Sigmoid colon (tissue), 7 donors: ENCODE measurements at places on chromosomes 7 and 10. TPM values are rescaled to one million over a fixed set of nuclear protein-coding genes. Genes with fewer than 3 reads are reported as not detected.

GRCh38 chr7:26182283-26182682 lies 18.3 kb downstream of the HNRNPA2B1 start:
- no peak for DNase-seq

- no peak for DNase-seq
Measured at GRCh38 chr7:108403597-108404217, 52.5 kb downstream of the NRCAM start.

Gene LMOD2
- total RNA-seq: not detected

Gene RBM28
- 15.1 TPM for total RNA-seq

Gene SP8
- total RNA-seq: not detected

- DNase-seq: peak; percentile 85
Measured at GRCh38 chr10:102121739-102122372, 1.7 kb upstream of the LDB1 start.

DNA sequence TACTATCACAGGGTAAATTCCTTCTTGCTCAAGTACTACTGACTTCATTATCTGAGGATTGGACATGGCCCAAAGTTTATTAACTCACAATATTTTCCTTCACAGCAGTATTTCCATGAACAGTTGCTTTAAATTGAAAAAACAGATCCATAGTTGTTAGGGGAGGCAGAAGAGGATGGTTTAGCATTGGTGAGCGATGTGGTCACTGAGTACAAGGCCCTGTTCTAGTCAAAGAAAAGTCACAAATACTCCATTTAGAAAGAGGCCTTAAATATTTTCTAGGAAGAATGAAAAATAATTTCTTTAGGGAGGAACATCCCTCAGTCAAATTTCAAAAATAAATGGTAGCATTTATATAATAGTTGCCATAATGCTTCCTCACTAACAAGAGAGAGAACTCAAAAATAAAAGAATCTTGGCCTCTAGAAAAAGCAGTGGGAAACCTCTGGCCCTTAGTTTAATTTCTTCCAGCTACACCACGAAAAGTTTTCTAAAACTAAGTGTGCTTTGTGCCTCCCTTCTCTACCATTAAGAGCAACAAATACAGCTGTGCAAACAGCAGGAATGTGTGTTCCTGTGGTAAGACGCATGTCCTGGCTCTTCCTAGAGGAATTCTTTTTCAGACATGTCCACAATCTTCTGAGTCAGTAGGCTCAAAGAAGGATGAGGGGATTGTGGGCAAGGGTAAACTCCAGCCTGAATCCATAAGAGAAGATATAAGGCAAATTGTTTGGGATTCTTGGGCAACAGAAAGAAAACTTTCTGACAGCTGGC lies 105.7 kb downstream of the HOXA1 start:
- no peak for DNase-seq

Gene LIPF
- total RNA-seq: 0.36 TPM

GRCh38 chr7:107949443-107949935 lies 53.5 kb downstream of the LAMB1 start:
- DNase-seq: no peak
